ENCODE measurements at places on chromosomes 4 and X.

DNA sequence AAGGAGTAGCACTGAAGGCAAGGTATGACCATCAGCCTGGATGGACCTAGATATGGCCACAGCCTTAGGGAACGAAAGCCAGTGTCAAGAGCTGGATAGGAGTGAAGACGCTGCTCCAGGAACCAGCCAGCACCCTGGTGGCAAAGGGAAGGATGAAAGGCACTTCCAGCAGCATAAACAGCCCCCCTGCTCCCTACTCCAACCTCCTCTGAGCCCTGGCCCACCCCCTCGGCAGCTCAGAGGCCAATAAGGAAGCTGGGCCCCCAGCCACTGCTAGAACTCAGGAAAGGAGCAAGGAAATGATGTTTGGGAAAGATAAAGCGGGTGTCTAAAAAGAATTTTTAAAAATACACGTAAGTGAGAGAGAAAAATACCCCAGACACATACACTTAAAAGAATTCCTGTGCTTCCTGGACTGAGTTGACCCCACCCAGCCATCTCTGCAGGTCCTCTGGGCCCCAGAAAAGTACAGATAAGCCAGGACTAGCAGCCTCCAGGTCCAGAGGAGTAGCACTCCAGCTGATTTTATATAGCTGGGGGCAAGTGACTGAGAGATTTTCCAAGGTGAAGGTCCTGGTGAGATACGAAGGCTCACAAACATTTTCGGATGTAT is 170.4 kb downstream of the SHROOM4 start:
- H3K36me3 ChIP-seq, result no peaks in the 10 kb centered on the region
- DNase-seq, result no peak
- H3K4me1 ChIP-seq, result no peaks in the 10 kb centered on the region
- H3K27ac ChIP-seq, result no peak overlapping the region
- no peaks in the 10 kb centered on the region for H3K27me3 ChIP-seq

GRCh38 chr4:8291701-8292477 is 22.3 kb downstream of the HTRA3 start:
- no peaks in the 10 kb centered on the region for H3K4me1 ChIP-seq
- no peaks in the 10 kb centered on the region for H3K36me3 ChIP-seq
- no peak overlapping the region for H3K27ac ChIP-seq
- H3K4me3 ChIP-seq, result no peak overlapping the region
- no peak for DNase-seq

- H3K27ac ChIP-seq, result no peak overlapping the region
- no peaks in the 10 kb centered on the region for H3K27me3 ChIP-seq
- H3K4me1 ChIP-seq, result no peaks in the 10 kb centered on the region
- DNase-seq, result no peak
Measured at GRCh38 chr4:137545461-137545861, 13.2 kb upstream of the PCDH18 start.

DNA sequence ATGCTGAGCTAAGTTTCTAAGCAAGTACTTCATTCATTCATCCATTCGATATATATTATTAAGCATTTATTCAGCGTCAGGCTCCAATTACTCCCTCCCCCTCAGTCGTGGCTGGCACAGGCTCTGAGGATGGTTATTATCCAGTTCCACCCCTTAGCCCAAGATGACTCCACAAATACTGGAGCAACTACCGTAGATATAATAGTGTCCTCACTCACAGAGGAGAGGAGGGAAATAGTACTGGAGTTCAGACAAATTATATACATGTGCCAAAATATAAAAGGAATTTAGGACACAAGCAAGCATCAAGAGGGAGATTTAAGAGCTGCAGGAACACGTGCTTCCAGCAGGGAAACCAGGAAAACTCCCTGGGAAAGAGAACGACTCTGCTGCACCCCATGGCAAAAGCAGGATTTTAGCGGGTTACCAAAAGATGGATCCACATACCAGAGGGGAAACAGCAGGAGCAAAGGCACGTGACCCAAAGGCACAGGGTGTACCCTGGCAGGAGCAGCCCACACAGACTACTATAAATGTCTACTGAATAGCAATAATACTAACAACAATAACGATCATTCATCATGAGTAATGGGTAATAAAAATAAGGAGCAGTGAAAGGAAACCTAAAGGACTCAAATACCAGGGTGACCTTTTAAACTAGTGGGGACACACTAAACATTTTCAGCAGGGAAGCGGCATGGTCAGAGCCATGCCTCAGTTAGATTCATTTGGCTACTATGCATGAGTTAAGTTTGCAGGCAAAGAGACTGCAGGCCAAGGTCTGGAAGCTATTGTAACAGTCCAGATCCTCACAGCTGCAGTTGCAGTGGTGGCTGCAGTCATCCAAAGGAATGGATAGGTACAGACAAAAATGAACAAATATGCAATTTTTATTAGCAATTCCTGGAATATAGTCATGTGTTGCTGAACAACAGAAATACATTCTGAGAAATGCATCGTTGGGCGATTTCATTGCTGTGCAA is 153.7 kb downstream of the APBB2 start:
- H3K4me1 ChIP-seq, result no peaks in the 10 kb centered on the region
- DNase-seq, result no peak
- no peaks in the 10 kb centered on the region for H3K27me3 ChIP-seq
- no peak overlapping the region for H3K4me3 ChIP-seq
- no peaks in the 10 kb centered on the region for H3K36me3 ChIP-seq

- H3K4me3 ChIP-seq, result no peak overlapping the region
- no peak for DNase-seq
- no peaks in the 10 kb centered on the region for H3K36me3 ChIP-seq
Measured at GRCh38 chrX:55640854-55641253, 17.7 kb downstream of the FOXR2 start.

DNA sequence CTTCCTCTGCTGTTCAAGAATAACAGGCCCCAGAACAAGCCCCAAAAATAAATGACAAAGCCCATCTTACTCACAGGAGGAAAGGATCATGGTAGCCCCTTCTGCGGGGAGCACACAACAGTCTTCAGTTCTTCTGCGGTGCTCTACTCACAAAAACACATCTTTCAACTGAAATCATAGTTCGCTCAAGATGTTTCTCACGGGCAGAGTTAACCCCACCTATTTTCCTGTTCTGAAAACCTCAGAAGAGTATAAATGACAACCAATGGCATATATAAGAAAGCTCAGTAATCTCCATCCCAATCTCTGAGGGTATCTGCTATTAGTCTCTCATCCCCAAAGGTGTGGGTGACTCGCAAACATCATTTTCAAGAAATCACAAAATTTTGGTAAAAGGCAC is at the start of gene TXK:
Gene TXK (minus strand): TSS at position 170 of the 400 bp plus-strand sequence. CDS start 80 bp downstream, at position 90.
- H3K27me3 ChIP-seq, result no peaks in the 10 kb centered on the region
- peaks cover 83% of the 10 kb centered on the region for H3K4me1 ChIP-seq
- peak within 1 kb of the TSS; percentile 88 for H3K27ac ChIP-seq
- DNase-seq, result peak; percentile 19
- peak within 1 kb of the TSS; percentile 90 for H3K4me3 ChIP-seq
- H3K36me3 ChIP-seq, result peaks cover 10% of the 10 kb centered on the region

DNA sequence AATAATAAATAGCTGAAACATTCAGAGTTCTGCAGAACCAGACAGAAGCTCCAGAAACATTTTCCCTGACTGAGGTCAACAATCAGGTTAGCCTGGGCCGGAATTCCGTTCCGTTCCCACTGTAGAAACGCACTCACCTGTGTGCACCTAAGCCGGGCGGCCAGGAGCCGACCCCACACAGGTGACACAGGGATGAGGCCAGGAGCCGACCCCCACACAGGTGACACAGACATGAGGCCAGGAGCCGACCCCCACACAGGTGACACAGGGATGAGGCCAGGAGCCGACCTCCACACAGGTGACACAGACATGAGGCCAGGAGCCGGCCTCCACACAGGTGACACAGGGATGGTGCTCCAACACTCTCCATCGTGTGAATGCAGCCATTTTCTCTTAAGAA is 21.9 kb downstream of the FAT1 start:
- no peak for DNase-seq
- H3K4me3 ChIP-seq, result no peak overlapping the region
- H3K27ac ChIP-seq, result no peak overlapping the region

DNA sequence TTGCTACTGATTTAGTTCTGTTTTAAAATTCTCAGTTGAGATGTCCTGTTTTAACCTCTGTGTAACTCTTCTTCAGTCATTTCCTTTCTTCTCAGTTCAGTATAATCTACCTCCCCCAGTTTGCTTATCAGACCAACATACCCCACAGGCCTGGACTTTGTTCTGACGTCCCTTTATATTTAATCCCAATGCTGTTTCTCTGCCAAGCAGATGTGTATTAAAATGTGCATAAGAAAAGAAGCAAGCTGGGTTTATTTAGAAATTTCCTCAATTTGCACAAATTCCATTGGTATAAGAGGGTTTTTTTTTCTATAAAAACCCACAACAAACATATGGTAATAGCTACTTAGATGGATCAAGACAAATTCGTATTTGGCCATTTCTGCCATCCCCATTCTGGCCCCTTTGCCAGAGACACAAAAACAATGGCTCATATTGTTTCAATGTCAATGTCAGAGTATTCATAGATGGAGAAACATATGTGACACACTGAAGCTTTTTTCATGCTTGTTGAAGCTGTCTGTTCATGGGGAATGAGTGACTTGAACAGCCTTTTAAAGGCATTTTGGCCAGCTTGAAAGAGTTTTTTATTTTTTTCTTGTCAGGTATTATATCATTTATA is 24.5 kb downstream of the HCCS start:
- no peak overlapping the region for H3K27ac ChIP-seq

DNA sequence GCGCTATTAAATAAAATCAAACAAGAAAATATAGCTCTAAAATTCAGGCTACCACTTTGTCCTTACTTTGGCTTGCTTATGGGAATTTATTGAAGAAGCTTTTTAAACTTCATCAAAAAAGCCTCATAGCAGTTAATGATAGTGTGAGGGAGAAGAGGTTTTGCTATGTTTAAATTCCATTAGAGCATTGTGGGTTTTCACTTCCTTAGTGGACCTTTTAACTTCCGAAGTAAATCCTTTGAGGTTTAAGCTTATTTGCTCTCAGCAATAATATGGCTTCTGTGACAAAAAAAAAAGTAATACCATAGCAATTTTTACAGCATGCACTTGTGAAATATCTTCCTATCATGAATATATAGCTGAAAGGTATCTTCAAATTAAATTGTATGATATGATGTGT is 120.2 kb upstream of the NDST4 start:
- no peak for DNase-seq
- no peak overlapping the region for H3K4me3 ChIP-seq
- H3K27me3 ChIP-seq, result no peaks in the 10 kb centered on the region
- no peak overlapping the region for H3K27ac ChIP-seq

- H3K4me1 ChIP-seq, result no peaks in the 10 kb centered on the region
- no peaks in the 10 kb centered on the region for H3K36me3 ChIP-seq
- peaks cover 8% of the 10 kb centered on the region for H3K27me3 ChIP-seq
- H3K4me3 ChIP-seq, result no peak overlapping the region
- H3K27ac ChIP-seq, result no peak overlapping the region
Measured at GRCh38 chr4:94389595-94390267, 47.1 kb upstream of the HPGDS start.

GRCh38 chrX:40062525-40063155 is 35.1 kb downstream of the BCOR start:
- peaks cover 40% of the 10 kb centered on the region for H3K36me3 ChIP-seq
- no peaks in the 10 kb centered on the region for H3K27me3 ChIP-seq
- H3K4me3 ChIP-seq, result no peak overlapping the region
- H3K27ac ChIP-seq, result no peak overlapping the region

GRCh38 chr4:103018391-103019307 is 856 bp downstream of the SLC9B1 start:
- no peak for DNase-seq
- H3K27me3 ChIP-seq, result peaks cover 2% of the 10 kb centered on the region
- H3K27ac ChIP-seq, result peak overlapping the region; percentile 96
- peaks cover 25% of the 10 kb centered on the region for H3K4me1 ChIP-seq
- peak overlapping the region; percentile 90 for H3K4me3 ChIP-seq
- peaks cover 5% of the 10 kb centered on the region for H3K36me3 ChIP-seq

DNA sequence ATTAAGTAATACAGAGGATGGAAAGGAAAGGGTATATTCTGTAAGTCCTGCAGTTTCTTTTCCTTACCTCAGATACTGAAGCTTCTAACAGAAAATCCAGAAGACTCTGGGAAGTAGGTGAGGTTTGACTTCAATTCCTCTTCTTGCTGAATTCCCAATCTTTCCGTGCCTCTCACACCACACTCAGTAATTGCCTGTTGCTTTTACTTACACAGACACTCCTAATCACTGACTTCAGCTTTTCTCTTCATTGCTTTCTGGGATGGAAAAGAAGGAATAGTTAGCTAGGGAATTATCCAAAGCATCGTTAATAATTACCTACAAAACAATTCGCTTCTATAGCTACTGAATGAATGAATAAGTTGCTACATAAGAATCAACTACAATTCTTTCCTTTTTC is 163.6 kb downstream of the FBXO8 start:
- DNase-seq, result no peak
- H3K27ac ChIP-seq, result no peak overlapping the region
- no peak overlapping the region for H3K4me3 ChIP-seq
- H3K4me1 ChIP-seq, result peaks cover 5% of the 10 kb centered on the region
- H3K36me3 ChIP-seq, result no peaks in the 10 kb centered on the region

DNA sequence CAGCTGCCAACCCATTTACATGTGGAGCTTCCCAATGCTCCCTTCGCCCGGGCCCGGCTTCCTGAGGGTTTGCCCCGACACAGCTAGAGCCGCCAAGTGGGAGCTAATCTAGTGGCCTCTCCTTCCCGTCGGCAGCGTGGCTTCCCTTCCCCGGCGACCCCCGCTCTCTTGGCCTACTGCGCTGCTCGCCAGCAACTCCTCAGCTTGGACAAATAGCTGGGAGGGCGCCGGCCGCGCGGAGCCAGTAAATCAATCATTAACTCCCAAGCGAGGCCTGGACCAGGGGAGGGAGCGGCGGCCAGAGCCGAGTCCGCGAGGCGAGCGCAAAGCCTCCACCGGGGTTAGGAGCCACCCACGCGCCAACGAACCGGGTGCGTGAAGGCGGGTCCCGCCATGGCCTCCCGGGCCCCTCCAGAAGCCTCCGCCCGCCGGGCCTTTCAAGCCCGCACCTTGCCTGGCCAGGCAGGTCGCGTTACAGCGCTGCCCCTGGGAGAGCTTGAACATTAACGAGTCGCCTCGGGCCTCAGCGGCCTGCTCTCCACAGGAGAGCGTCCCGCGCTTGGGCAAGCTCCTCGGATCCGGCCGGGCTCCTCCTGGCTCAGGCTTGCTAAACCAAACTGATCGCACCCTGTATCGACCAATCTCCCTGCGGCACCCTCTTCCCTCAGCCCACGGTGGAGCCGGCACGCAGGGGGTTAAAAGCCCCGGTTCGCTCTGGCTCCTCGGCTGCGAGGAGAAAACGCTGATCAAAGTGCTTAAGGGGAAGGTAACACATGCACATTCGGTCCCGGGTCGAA is 10.6 kb upstream of the BCOR start:
- peaks cover 3% of the 10 kb centered on the region for H3K27me3 ChIP-seq
- H3K4me1 ChIP-seq, result peaks cover 6% of the 10 kb centered on the region
- no peak for DNase-seq
- H3K27ac ChIP-seq, result no peak overlapping the region
- no peaks in the 10 kb centered on the region for H3K36me3 ChIP-seq

GRCh38 chrX:30615229-30615628 is 37.7 kb upstream of the TASL start:
- H3K27me3 ChIP-seq, result peaks cover 1% of the 10 kb centered on the region
- no peaks in the 10 kb centered on the region for H3K4me1 ChIP-seq
- H3K27ac ChIP-seq, result no peak overlapping the region
- DNase-seq, result no peak
- H3K36me3 ChIP-seq, result no peaks in the 10 kb centered on the region

GRCh38 chr4:87038837-87039615 is 104.2 kb downstream of the AFF1 start:
- DNase-seq, result no peak
- H3K27me3 ChIP-seq, result no peaks in the 10 kb centered on the region
- H3K36me3 ChIP-seq, result no peaks in the 10 kb centered on the region
- peaks cover 49% of the 10 kb centered on the region for H3K4me1 ChIP-seq
